ENCODE measurements at places on chromosomes 4 and X.

DNA sequence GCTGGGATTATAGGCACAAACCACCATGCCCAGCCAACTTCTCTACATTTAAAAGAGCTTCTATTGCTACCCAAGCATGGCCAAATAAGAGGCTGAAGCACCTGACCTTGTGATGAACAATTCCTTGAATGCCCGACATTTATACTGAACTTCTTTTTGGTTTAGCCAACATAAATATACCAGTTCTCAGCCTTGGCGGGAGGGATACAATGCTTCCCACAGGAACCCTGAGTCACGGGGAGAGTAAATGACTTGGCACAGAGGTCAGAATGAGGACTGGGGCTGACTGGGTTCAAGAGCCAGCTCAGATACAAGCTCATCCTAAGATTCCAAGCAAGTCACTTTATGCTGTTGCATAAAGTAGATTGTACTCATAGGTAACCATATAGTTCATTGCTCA lies 6.1 kb downstream of the HOPX start:
- no peak for DNase-seq

DNA sequence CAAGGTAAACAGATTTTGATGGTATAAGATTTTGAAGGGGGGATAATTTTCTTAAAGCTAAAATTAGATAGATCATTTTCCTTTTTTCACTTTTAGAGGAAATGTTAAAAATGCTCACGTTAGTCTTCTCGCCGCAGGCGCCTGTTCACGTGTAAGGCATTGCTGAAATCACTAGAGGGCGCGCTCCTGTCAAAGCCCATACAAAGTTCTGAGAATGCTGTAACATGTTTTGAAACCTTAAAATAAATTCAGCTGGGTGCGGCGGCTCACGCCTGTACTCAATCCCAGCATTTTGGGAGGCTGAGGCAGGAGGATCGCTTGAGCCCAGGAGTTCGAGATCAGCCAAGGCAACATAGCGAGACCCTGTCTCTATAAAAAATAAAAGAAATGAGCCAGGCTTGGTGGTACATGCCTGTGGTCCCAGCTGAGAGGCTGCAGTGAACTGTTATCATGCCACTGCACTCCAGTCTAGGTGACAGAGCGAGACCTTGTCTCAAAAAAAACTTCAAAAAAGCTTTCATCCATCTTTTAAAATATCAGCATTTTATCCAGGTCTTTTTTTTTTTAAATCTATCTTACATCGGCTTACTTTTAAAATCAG lies 138.0 kb downstream of the RBMX2 start:
- DNase-seq, result no peak

DNA sequence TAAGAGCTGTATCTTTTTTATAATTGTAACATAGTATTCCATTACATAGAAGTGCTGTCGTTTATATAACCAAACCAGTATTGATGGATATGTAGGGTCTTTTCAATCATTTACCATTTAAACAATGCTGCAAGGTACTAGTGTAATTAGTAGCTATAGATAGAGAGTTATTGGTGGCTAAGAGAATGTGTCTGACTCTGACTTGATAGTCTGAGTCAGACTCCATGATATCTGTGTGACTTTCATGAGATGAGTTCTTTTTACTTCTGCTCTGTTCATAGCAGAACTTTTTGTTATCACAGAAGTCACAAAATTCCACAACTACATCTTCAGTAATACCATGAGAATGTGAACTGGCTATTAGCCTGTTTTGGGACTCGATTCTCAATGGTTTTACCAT lies 150.6 kb downstream of the FHIP1A start:
- no peak for DNase-seq

GRCh38 chr4:170022211-170022610 lies 4.0 kb downstream of the MFAP3L start:
- no peak for DNase-seq

GRCh38 chr4:168844353-168845049 lies 165.6 kb downstream of the CBR4 start:
- DNase-seq, result no peak

DNA sequence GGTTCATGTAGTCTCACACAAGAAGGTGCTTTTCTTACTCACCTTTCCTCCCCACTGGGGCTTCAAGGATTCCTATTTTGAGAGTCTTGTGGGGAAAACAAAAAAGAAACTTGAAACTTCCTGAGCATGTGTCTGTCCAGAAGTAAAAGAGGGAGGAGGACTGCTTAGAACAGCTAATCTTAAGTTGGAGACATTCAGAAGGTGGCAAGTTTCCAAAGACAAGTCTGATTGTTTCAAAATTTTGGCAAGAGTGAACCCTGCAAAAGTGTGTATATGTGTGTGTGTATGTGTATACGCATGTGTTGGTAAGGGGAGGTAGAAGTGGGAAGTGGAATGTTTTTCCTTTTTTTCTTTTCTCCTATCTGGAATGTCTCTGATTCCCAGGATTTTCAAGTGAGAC lies 189.0 kb upstream of the FRMPD4 start:
- DNase-seq, result no peak

DNA sequence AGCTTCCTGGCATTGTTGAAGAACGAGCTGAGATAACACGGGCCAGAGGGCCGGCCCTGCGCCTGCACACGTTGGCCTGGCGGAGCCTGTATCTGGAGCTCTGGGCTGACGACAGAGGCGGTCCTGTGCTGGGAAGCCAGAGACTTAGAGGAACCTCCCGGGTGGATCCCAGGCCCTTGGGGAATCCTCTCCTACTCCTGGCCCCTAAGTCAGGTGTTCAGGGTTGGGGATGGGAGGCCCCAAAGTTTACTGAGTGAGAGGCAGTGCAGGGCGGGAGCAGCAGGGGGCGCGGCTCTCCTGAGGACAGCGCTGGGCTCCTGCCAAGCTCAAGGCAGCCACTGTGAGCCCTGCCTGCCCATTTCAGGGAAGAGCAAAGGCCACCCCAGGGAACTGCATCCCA lies 2.5 kb upstream of the HTRA3 start:
- no peak for DNase-seq

- DNase-seq, result no peak
These were observed 227.2 kb upstream of the HDX start for GRCh38 chrX:84729408-84729807.

GRCh38 chrX:23103546-23103945 lies 103.8 kb downstream of the DDX53 start:
- DNase-seq, result no peak

DNA sequence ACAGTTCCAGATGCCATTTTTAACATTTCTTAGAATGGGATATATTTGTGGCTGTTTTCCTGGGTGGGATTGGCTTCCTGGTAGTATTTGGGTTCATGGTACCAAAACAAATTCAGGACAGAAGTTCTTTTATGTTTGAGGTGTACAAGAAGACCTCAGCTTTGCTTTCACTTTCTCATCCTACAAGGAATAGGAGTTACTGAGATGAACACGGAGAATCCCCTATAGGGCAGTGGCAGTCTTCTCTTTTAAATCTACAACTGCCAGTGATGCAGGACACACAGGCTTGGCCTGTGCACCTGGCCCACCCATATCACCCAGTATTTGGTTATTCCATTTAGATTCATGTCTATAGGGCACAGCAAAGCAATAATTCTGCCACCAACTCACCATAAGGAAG lies 35.2 kb downstream of the SLC10A7 start:
- no peak for DNase-seq

GRCh38 chr4:2595952-2596552 lies 59.6 kb downstream of the FAM193A start:
- no peak for DNase-seq

DNA sequence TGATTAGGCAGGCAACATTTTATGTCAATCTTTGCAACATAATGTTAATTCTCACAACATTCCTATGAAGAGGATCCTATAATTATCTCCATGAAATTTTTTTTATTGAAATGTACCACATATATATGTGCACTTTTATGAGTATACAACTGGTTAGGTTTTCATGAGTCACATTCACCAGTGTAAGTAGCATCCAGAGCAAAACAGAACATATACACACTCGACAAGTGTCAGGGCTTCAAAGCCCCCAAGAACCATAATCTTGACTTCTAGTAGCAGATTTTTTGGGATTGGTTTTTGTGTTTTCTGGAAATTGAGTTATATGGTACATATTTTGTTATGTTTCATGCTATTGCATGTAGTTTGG lies 62.4 kb downstream of the ARHGAP10 start:
- no peak for DNase-seq

DNA sequence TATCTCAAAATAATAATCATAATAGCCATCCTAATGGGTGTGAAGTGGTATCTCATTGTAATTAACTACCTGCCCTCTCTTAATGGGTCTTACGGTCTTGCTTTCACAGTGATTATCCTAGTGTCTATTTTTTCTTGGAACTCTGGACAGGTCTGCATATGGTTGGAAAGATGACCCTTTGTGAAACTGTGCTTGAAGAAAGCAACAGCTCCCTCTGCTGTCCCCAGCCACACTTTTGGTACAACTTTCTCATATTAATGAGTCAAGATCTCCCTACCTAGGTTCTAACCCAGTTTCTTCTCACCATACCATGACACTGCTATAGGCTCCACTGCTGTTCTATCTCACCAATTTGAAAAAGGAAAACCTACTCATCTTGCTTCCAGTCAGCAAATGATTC lies 2.4 kb downstream of the TFDP3 start:
- no peak for DNase-seq

DNA sequence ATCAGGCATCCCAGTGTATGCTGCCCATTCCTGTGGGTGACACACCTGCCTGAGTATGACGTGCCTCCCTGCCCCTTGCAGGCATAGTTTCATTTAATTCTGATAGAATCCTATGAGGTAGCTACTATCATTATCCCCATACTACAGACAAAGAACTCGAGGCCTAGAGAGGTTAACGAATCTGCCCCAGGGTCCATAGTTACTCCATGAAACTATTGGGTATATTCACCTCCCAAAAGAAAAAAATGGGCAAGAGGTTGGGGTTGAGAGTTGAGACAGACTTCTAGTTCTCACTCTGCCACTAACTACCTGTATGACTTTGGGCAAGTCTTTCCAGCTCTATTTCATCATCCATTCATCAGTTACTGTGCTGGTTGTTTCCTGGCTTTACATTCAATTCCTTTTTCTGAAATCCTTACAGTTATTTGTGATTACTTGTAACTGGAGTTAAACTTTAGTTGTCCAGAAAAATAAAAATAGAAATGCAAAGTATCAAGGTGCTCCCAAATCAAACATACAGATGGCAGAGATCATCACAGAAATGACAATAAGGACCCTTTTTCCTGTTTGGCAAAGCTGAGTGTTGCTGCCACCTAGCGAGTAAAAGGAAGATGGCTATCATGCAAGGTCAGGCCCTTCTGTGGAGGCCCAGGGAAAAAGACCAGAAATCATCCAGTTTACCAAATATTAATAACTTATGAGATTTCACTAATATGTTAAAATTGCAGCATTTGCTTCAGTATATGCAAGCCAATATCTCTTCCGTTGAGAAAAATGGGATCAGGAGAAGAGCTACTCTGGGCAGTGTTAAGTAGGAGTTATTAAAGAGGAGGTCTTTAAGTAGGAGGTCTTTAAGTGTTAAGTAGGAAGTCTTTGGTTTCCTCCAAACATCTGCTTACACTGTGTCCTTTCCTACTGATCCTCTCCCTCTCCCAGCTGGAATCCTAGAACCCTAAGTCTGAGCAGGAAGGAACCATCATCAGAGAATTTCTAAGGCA lies 17.1 kb upstream of the MAP7D3 start:
- peak; percentile 11 for DNase-seq

DNA sequence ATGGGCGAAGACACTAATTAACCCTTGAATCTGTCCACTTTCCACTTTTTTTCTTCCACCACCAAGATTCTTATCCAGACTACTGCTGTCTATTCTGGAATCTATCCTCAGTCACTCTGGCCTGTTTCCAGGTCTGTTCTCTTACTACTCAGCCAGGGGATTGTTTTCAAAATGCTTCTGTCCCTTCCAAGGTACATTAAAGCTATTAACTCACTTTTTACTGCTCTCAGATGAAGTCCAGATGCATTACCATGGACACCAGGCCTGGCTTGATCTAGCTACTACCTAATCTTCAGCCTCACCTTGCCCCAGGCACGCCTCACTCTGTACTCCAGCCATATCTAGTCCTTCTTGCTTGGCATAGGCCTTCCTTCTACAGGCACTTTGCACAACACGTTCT lies 66.4 kb downstream of the GALNT7 start:
- no peak for DNase-seq

- DNase-seq, result no peak
These were observed 45.0 kb downstream of the CHRDL1 start for GRCh38 chrX:110750526-110751189.

- no peak for DNase-seq
These were observed 104.5 kb upstream of the MAOA start for GRCh38 chrX:43551590-43551989.

- no peak for DNase-seq
These were observed 69.4 kb upstream of the HGFAC start for GRCh38 chr4:3372264-3372932.
